ENCODE measurements at places on chromosomes 1 and 21. TPM values are rescaled to one million over a fixed set of nuclear protein-coding genes. Genes with fewer than 3 reads are reported as not detected.
A peak's percentile ranks its signal among the peaks of the same experiment; 100 is the strongest.

Gene NECTIN4
- 4.0 TPM for polyA plus RNA-seq

Gene C8B
- not detected for polyA plus RNA-seq

Gene SYPL2
- polyA plus RNA-seq = 13.4 TPM

Gene TOMM20
- 236 TPM for polyA plus RNA-seq

Gene KRTAP19-3
- polyA plus RNA-seq = not detected

Gene SMIM12
- 34.8 TPM for polyA plus RNA-seq

DNA sequence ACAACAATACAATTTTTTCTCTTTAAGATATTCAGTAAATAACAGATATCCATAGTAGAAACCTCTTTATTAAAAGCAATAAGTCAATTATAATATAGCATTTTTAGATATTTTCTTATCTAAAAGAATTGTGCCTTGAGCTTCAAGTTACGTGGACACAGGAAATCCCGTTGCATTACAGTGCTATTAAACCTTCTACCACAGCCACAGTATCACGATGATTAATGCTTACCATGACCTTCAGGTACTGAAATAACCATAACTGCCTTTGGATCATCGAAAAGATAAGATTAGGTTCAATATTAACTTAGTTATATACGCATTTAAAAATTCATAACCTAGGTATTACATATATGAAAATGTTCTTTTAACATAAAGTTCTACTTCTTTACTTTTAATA is 17.9 kb downstream of the B3GALNT2 start:
- no peak for DNase-seq

DNA sequence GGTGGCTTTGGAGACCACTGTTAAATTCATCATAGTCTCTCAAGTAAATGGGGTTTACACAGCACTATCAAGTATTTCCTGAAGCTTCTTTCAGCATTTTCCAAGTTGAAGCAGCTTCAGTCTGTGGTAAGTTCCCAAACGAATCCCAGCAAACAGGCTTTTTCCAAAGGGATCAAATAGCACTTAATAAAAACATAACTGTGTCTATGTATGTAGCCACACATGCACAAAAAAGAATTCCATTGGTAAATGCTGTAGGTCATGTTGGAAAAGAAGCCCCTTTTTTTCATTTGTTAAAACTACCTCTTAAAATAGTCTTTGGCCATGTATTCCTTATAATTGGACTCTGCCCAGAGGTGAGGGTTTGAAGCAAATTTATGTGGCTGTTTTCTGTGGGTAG is 69.8 kb downstream of the HHAT start:
- no peak for DNase-seq

- peak; percentile 88 for DNase-seq
These were observed 296.6 kb downstream of the PTPRC start for GRCh38 chr1:198935306-198935921.

DNA sequence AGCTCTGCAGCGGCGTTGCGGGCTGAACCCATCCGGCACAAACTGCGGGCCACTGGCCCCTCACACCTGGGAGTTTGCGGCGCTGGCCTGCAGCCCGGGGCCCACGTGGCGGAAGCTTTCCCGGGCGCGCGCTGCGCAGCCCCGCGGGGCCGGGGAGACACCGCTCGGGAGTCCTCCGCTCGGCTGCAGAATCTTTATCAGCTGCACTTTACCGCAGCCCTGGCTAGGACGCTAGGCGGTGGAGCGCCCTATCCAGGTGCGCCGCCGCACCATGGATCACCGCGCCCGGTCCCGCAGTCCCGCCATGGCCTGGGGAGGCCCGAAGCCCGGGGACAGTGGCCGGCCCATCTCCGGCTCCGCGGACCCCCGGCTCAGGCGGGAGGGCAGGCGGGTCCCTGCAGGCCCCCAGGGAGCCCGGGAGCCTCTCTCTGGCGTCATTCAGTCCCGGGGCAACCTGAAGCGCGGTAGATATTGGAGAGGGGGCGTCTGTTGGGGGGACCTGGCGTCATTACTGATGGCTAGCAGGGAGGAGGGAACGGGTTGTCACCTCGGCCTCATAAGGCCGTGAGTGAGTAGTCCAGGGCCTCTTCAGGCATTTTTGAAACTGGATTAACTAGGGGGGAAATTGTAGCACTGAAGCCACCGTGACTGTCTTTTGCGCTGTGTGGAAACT is 5.7 kb upstream of the OLIG2 start:
- DNase-seq = no peak

DNA sequence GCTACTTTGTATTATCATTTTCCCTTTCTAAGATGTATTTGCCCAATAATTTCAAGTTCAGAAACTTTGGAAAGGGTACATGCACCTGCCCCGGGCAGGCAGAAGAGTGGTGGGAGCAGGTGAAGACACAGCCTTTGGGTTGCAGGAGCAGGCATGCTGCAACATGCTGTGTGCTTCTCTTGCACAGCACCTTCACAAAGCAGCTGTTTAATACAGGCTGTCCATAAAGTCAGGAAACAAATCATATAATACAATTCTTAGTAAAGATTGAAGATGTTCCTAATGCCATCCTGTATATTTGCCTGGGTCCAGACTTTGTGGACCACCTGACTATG is 182.9 kb downstream of the ZNF281 start:
- no peak for DNase-seq

DNA sequence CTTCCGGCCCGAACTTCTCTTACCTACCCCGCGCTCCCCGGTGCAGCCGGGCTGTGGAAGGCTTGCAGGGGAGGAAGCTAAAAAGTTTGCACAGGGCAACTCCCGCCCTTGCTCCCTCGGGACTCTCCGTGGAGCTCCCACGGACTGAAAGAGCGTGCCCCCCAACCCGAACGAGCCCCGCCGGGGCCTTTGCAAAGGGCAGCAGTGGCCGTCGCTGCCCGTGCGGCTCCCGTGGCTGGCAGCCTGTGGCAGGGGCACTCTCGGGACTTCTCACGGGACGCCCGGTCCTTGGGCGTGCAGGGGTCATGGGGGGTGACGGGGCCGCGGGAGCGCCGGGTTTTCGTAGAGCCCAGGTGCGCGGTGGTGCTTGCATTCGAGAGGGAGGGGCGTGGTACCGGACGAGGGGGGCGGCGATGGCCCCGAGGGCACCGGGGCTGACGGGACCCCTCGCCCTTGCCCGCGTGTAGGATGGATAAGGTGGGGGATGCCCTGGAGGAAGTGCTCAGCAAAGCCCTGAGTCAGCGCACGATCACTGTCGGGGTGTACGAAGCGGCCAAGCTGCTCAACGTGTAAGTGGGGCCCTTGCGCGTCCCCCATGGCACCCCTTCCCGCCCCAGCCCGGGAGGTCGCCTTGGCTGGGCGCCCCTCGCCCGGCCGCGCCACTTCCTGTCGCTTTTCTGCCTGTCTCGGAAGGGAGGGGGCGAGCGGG is 711 bp downstream of the GADD45A start:
- no peak for DNase-seq

DNA sequence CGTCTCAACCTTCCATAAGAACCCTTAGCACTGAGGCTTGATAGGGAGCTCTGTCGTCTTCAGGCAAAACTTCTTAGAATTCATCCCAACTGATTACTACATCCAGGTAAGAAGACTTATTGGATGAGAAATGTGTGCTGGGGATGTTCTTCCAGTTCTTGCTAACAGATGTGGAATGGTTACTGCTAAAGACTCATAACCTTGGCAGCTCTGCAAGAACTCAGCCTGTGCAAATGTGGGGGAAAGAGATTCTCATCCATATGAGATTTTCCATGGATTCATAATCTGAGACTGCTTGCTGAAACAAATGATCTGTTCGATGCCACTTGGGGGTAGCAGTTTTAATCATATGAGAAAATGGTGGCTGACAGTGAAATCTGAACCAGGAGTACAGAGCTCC is 48.2 kb downstream of the NTPCR start:
- no peak for DNase-seq

DNA sequence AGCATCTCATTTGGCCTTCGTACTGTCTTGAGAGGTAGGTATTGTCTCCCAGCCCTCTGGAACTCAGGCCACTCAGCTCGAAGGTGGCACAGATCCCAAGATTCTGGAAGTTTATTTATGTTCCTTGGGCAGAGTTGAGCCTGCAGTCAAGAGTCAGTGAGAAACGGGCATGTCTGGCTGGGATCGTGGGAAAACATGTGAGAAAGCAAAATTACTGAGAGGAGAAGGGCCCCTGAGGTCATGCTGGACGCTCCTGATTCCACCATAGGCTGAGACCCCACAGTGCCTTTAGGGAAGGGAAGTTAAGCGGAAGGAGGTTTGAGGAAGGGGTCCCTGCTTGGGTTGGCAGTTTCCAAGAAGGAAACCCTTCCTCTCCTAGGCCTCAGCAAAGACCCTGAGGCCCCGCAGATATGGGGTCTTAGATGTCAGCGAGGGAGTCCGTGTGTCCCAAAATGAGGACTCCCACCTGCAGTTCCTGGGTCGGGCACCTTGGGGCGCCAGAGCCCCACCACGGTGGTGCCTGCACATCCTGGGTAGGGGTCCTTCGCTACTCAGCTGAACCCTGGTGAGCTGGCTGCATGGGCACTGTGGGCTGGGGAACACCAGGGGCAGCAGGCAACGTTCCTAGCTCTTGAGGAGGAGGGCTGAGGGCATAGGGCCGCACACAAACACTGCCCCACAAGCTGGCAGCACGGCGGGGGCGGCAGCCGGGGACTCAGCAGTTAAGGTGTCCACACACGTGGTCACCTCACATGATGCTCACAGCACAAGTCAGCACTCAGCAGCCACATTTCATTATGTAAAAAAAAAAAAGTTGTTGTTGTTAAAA is 12.3 kb upstream of the SEMA4A start:
- DNase-seq = peak; percentile 43

- no peak for DNase-seq
These were observed 27.2 kb downstream of the RNF11 start for GRCh38 chr1:51263147-51263877.

DNA sequence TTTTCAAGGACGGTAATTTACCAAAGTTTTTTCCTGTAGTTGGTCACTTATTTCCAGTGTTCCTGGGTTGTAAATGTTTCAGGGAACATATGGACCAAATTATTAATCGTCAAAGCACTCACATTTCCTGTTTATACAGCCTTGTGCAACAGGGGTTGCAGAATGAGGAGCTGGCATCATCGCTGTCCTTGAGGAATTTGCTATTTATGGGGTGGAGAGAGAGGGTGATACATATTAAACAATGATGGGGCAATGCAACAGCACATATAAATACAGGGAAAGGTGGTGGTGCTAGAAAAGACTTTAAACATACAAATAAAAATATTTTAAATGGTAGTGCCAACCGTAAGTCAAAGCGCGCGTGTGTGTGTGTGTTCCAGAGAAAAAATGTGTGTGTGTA is 369.8 kb downstream of the NPHP4 start:
- DNase-seq = no peak

DNA sequence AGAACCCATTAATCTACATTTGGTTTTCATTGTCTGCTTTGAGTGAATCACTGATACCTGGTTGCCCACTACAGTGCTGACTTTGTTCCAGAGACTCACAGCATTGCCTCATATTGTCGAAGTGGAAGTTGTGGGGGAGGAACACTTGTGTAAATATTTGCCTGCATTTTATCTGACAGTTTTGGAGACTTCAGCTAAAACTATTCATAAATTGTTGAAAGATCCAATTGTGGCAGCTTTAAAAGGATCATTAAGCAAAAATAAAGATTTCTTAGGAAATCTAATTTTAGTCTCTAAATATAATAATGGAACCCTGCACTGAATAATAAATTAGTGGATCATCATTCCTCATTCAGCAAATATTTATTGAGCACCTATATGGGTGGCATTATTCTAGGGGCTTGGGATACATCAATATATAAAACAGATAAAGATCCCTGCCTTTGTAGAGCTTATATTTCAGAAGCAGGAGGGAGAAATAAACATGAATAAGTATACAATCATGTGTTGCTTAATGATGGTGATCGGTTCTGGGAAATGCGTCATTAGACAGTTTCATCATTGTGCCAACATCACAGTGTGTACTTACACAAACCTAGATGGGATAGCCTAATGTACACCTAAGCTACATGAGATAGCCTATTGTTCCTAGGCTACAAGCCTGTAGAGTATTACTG is 73.5 kb downstream of the OSBPL9 start:
- DNase-seq = no peak

DNA sequence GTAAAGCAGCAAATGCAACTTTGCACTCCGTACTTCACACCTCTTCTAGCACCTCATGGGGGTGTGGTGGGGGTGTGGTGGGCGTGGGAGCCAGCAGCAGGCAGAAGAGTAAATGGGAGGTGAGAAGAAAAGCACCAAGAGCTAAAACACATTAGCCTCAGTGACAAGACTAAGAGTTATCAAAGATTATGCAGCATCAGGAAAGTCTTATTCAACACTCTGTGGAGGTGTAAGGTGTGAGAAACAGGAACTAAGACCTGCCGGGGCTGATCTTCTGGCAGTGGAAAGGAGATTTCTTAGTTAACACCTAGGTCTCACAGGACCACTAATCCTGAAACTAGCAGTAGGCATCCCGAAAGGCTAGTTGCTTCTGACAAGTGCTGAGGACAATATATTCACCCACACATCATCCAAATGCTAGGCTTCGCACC is 9.9 kb downstream of the TGFBR3 start:
- DNase-seq = no peak

DNA sequence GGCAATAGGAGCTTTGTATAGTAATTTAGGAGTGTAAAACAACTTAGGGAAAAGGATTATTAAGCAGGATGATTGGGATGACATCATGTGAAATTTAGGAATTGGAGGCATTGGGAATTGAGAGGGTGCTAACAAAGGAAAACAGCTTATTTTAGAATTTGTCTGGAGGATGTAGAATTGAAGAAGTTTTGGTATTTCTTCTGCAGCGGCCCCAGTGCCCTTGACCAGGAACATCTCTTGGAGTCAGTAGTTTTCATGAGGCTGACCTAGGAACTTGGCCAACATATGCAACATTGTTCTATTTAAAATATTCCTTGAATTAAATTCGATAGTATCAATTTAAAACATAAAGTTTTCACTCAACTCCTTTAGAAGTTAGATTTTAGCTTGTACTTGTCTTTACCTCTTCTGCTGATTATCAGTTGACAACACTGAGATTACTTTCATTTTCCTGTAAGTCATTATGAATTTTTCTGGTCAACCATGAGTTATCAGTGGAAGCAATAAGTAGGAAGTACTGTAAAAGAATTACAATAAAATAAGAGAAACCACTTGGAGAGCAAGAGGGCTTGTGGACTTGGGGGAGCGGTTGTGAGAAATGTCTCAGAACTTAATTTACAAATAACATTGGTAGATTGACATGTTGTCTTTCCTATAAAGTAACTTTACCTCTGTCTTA is 52.8 kb downstream of the DYRK1A start:
- no peak for DNase-seq

- no peak for DNase-seq
These were observed 683 bp upstream of the EFNA4 start for GRCh38 chr1:155062702-155063411.

- no peak for DNase-seq
These were observed 3.3 kb upstream of the LSM10 start for GRCh38 chr1:36400825-36401601.

DNA sequence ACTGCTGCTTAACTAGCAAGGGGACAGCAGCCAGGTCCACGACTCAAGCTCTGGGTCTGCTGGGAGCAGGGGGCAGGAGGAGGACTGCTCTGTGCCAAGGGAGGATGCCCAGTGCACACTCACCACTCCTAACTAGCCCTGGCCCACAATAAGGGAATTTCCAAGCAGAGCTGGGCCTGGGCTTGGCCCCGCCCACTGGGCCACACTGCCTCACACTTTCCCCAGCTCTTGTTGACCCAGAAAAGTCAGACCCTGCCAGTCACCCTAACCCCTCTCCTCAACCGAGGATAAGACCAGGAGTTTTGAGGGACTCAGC is 18.7 kb downstream of the SLC9A1 start:
- no peak for DNase-seq
